ENCODE measurements at places on chromosomes 4 and X.

DNA sequence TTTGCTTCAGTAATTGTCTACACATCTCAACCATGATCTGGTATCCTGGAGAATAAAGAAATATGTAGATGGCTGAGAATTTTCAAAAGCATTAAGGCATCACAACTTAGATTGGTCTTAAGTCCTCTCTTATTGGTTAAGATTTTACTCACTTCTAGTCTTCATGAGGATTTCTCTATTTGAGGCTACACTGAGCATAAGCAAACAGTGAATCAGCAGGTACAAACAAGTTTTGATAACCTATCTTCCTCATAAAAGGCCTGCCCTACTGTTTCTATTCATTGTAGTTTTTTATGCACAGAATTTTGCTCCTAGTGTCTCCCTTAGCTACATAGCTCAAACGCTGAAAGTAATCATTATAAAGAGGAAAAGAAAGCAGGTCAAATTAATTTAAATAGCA lies 460.7 kb upstream of the RPS6KA3 start:
- DNase-seq = no peak

DNA sequence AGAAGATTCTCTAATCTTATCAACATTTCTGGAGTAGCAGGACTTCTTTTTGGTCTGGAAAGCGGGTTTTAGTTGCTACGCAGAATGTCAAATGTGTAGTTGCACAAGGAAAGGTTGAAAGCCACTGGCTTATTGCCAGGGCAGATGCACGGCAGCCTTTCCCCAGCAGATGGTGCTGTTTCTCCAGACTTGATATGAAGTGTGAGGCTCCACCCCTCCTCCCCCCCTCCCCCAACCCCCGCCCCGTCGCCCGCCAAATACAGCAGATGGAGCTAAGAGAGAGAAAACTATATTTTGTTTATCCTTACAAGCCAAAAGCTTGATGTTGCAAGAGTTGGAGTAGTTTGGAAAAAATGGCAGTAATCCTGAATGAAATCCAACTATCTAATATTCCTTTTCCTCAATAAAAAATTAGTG lies 32.0 kb downstream of the ENOPH1 start:
- DNase-seq = peak; percentile 80

DNA sequence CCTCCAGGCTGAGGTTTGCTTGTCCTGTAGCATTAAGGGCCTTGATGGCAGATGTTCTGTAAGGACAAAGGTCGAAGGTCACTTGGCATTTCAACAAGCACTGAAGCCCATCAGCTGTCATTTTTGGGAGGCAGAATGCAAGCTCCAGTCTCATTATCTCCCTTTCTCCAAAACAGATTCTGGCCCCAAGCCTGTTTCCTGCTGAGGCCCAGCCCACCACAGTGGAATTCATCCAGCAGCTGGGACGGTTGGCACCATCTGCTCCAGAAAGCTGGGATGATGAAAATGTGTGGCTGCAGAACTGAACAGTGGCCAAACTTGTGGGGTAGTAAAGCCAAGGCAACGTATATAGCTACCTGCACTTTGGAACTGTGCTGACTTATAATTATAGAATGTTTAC lies 17.7 kb upstream of the PPEF2 start:
- DNase-seq = no peak

DNA sequence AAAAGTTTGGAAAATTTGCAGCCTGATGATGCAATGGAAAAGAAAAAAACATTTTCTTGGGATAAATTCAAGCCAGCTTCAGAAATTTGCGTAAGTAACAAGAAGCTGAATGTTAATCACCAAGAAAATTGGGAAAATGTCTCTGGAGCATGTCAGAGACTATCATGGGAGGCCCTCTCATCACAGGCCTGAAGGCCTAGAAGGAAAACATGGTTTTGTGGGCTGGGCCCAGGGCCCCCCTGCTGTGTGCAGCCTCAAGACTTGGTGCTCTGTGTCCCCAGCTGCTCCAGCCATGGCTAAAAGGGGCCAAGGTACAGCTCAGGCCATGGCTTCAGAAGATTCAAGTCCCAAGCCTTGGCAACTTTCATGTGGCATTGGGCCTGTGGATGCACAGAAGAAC lies 1049.8 kb upstream of the GRIA3 start:
- DNase-seq = no peak

GRCh38 chrX:153870791-153871360 lies 15.1 kb downstream of the L1CAM start:
- DNase-seq = no peak

DNA sequence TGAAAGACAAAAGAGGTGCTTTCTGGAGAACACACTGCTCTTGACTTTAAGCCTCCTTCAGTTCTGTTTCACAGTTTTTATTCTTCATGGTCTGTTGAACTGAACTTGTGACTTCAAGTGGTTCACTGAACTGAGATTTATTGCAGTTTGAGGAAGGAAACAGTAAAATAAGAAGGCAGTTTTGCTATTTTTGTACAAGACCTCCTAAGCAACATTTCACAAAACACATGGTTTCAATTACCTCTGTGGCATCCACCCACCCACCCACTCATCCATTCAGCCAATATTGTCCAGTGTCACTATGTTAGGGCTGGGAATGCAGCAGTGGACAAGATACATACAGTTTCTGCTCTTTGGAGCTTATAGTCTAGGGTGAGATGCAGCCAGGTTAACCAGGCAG lies 131.3 kb downstream of the IL1RAPL2 start:
- DNase-seq = no peak

GRCh38 chr4:186602978-186603377 lies 47.6 kb upstream of the MTNR1A start:
- DNase-seq = no peak

- no peak for DNase-seq
Observed at GRCh38 chrX:78092296-78092695, 11.8 kb upstream of the PGK1 start.

DNA sequence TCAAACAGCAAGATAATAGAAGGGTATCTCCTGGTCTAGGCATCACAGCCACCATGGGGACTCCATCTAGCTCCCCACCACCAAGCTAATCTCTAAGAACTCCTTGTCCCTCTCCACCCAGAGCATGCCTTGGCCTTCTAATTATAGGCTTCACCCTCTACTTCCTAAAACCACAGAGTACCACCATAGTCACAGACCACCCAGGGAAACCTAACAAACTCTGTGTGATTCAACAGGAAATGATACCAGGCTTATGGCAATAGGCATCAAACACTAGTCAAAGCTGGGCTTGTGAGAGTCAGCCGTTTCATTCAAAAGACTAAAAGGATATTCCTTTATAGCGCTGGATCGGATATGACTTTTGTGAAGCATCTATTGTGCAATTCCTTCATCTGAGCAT lies 91.5 kb upstream of the NALF2 start:
- no peak for DNase-seq

DNA sequence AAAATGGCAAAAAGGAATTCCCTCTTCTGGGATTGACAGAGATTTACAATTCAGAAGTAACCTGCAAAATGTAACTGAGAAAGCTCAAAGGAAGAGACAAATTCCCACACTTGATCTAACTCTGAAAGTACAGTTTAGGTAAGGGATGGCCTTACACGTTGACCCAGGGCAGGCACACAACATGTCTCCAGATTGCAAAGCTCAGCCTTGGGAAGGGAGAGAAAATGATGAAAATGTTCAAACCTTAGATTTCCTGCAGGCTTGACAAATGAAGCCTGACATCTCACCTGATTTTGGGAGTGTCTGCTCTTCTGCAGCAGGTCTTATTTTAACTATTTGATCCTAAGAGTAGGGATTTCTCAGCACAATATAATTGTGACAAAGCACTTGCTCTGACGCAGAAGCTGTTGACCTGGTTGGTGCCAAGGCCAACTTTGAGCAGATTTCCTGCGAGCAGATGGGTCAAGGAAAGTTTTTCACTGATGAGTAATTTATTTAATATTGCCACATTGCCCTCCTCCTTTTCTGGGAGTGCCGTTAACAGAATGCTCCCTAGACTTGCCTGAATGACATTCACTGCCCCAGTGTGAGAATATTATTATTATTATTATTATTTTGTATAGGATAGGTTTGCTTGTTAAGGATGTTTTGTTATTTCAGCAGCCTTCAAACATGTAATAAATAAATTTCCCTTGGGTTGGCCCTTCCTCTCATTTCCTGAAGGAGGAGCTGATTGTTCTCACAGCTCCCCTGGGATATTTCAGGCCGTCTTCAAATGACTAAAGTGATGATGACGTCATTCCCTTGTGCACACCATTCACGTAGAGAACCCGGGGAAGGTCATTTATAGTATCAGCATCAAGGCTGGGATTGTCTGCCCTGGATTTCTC lies 157.1 kb downstream of the VEGFC start:
- no peak for DNase-seq

DNA sequence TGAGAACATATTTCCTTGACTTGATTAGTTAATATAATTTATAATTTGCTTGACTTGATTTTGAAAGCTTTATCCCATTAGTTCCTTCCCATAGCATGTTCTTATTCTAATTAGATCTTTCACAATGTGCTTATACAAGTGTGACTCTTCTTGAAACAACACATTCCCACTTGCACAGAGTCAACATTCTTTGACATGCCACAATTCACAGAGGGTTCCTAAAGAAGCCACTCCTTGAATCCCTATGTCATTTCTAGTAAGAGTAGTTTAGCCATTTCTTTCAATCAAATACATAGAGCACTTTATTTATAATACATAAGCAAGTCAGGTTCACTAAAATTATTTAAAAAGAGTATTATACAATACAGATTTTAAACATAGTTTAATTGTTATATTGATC lies 228.9 kb upstream of the GRID2 start:
- no peak for DNase-seq

DNA sequence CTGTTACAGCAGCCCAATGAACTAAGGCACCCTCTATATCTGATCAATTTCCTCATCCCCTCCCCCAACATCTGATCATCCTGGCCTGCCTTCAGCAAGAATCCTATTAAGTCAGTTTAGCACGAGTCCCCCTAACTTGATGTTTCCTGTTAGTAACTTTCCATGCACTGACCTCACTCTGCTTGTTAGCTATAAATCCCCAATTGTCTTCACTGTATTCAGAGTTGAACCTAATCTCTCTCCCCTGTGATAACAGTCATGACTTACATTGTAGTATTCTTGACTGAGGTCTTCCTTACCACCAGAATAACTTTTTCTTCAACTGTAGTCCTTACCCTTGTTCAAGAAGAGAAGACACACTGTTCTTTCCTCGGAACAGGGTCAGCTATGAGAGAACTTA lies 8.5 kb downstream of the ANXA5 start:
- no peak for DNase-seq

DNA sequence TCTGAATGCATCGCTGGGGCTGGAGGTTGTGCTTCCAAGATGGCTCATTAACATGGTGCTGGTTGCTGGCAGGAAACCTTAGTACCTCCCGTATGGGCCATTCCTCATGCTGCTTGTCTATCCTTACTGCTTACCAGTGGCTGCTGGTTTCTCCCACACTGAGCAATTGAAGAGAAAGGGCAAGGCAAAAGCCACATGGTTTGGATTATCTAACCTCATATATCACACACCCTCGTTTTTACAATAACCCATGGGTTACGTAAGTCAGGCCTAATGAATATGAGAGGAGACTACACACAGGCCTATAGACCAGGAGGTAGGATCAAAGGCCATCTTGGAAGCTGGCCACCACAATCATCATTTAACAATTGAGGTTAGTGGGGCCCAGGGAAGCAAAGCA lies 141.8 kb upstream of the EDNRA start:
- no peak for DNase-seq

GRCh38 chrX:139186991-139187390 lies 343.5 kb upstream of the F9 start:
- no peak for DNase-seq

- no peak for DNase-seq
Observed at GRCh38 chr4:166078383-166078782, 205.3 kb downstream of the TLL1 start.

GRCh38 chr4:1239141-1239949 lies 9.6 kb downstream of the CTBP1 start:
- no peak for DNase-seq

DNA sequence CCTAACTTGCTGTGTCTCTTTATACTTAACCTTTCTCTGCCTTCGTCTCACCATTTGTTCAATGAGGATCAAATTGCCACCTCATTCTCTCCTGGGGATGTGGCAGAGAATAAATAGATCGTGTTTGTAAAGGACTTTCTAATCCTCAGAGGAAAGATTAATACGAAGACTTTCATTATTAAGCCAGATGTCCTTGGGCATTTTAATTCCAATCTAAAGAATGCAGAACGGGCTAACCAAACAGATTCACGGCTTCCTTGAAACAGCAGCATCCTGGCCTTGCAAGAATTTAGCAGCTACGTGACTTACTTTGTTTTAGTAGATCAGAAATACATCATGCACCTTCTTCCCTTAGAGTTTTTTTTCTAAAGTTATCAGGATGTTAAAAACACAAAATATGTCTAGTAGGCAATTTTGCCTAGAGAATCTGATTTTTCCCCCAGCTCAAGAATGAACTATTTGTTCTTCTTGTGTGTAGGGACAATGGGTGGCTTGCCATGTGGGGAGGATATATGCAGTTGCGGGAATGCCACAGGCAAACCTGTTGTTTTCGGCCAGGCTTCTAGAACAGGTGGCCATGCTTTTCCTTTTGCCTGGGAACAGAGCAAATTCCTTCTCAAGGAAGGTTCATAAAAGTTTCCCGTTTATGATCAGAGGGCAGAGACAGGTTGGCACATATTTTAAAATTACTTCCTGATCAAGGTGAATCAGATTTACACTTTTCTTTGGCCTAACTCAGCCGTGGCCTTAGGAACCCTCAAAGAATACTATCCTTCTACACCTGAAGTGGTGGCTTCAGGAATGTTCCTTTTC lies 3.0 kb downstream of the MID1 start:
- no peak for DNase-seq

DNA sequence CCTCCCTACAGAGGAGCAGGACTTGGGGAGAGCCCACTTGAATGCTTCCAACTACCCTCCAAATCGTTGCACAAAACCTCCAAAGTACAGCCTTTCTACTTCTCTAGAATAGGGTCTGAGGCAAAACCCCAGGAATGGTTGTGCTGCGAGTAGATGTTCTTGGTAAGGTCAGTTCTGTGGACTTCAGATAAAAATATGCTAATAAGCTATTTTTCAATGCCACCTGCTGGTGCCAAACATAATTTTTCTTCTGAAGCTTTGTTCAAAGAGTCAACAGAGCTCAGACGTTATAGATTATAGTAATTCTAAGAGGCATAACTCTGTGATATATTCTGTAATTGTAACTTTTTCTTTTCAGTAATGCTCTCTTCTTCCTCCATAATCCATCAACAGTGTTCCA lies 425.7 kb downstream of the GPAT3 start:
- no peak for DNase-seq

DNA sequence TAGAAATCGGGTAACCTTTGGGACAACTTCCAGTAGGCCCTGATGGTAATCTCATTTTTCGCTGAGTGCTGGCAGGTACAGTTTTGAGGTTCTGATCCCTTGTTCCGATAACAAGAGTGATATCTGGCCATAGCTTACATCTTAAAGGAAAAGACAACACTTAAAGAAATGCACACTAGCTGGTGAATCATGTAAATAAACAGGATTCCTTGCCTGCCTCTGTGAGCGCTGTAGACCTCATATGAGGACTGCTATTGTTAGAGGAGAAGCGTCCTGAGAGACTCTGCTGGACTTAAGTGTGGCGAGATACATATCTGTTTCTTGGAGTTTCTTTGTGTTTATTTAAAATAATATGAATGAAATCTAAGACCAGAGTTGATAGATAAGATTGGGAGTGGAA lies 149.3 kb upstream of the SLC4A4 start:
- no peak for DNase-seq

- DNase-seq = no peak
Observed at GRCh38 chr4:146214238-146214637, at the start of gene REELD1. Gene REELD1 (plus strand): TSS chr4:146214538. CDS start chr4:146216953, 2,415 bp downstream.

GRCh38 chrX:129557844-129558480 lies 17.9 kb downstream of the OCRL start:
- no peak for DNase-seq

Data from stimulated activated CD4-positive, alpha-beta T cell treated with anti-CD3 and anti-CD28 coated beads, Interleukin-12 subunit alpha, Interleukin-12 subunit beta, amount 100 ng/mL, for 4 hours (primary cell).